Fibroblast of mammary gland (primary cell): ENCODE measurements at places on chromosomes 3 and 15.

DNA sequence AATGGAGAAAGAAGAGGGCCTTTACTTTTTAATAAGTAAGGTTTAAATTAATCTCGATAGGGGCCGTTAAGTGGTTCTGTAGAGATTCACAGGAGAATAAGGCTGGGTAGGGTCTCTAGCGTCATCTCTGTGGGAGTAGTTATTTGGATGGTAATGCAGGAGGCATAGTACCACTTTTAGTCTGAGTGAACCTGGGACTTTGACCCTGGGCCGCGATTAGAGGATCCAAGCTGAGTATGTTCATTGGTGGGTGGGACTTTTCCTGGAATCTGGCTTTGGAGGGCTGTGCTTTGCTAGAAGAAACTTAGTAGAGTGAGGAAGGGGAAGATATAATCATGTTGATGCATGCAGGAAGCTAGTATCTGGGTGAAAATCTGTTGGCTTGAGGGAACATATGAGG, 4.0 kb downstream of the LPP start:
- DNase-seq = no peak

DNA sequence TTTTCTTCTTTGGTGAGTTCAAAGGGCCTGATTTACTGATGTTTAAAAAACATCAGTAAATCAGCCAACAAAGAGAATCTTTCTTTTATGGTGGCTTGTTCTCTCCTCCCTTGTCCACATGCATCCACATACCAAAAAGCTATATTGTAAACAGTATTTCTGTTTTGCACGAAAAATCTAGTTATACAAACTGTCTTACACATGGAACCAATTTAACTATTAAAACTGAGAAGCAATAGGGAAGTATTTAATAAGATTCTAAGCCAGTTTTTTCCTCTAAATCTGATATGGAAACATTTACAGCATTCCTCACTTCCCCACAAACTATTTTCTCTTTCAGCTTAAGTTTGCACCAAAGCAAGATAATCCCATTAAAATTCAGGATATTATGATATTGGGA, 110.8 kb upstream of the ICE2 start:
- no peak for DNase-seq

DNA sequence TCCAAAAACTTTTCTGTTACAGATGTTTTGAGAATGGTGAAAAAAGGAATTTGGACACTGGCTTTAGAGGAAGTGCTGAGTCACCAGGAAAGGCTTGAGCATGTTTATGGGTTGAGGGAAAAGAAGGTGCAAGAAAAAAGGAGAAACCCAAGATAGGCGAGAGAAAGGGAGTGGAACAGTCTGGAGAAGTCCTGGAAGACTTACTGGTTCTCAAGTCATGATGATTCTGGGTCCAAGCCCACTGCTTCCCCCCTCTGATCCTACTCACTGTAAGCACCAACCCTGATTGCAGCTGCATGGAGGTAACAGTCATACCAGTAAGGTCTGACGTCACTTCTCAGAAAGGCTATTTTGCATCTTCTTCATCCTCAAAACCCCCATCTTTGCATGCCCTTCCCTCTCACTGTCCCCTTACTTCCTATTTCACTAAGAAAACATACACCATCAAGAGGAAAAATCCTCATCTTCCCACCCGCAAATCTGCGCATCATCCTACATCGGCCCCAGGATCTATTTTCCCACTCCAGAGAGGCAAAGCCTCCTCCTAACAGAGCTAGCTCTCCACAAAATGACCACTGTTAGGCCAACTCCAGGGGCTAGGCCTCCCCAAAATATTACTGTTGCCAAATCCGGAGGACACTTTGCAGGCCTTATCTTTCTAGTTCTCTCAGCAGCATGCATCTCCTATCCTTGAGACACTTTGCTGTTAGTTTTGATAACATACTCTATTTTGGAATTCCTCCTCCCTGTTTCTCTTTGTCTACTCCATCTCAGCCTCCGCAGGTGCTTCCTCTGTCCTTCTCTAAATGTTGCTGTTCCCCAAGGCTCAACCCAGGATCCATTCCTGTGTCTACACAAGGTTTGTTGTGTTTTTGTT, 3.2 kb upstream of the ATP13A3 start:
- peak; percentile 57 for DNase-seq

DNA sequence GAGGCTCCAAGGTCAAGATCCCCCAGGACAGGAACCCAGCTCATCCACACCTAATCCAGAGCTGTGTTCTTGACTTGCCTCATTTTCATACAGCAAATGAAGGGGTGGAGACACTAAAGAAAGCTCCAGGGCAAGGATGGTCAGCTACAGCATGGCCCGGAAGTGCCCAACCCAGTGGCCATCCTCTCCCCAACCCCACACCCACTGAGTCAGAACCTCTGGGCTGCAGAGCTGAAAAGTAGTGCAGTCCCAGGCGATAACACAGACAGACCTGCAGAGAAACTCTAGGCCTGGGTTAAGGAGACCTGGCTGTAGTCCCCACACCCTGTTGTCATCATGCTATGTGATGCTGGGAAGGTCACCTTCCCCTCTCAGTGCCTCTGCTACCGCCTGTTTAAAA, 85.3 kb downstream of the SEMA5B start:
- no peak for DNase-seq

DNA sequence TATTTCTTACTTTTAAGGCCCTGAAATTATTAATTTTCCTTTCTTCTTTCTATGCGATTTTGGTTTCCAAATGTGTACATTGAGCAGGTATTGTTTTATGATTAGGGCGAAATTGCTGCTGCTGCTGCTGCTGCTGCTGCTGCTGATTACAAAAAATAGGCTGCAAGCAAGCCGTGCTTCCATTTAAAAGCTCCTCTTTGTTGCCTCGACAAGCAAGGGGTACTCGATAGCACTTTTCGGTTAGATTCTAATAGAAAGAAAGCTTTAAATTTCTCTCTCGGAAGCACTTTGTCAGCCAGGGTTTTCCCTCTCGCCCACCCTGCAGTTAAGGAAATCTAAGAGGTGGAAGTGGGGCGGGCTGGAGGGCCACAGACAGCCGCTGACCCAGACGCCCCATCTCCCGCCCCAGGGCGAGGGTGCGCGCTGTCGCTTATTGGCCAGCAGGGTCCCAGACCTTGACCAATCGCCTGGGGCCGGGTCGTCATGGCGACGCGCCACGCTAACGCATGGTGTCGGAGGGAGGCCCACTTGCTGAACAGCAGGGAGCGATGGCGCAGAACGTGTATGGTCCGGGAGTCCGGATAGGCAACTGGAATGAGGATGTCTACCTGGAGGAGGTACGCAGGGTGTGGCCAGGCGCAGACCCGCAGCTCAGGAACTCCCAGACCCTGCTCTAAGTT, at the start of gene CFAP161:
Gene CFAP161 (plus strand): TSS at position 489 of the 680 bp plus-strand sequence. CDS start 60 bp downstream, at position 549.
- peak; percentile 75 for DNase-seq

DNA sequence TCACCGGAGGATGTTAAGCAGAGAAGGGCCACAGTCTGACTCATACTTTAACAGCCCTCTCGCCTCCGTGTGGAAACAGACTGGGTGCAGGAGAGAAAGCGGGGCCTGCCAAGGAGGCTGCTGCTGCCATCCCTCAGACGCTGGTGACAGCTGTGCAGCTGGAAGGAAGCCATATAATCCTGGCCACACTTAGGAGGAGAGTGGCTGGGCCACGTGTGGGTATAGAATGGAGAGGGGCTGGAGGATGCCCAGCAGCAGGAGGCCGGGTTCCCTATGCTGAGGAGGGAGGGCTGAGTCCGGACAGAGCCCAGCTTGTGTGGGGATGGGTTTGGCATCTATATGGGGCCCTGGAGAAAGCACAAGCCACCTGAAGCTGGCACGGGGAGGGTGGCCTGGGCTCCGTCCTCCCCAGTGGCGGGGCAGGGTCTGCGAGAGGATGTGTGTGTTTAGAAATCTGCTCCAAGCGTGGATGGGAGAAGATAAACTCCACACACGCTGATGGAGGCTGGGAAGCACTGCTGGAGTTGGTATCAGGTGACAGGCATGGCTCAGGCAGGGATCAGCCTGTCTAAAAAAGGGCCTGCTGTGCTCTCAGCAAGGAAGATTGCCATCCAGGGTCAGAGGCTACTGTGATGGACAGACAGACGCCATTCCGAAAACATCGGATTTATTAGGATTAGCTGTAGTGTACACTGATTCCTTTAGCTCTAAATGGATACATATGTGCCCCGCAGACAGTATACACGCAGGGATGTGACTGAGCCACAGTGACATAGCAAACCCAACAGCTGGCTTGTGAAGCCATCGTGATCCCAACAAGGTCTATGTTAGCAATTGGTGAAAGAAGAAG, 15.9 kb downstream of the ABTB1 start:
- DNase-seq = peak; percentile 21

DNA sequence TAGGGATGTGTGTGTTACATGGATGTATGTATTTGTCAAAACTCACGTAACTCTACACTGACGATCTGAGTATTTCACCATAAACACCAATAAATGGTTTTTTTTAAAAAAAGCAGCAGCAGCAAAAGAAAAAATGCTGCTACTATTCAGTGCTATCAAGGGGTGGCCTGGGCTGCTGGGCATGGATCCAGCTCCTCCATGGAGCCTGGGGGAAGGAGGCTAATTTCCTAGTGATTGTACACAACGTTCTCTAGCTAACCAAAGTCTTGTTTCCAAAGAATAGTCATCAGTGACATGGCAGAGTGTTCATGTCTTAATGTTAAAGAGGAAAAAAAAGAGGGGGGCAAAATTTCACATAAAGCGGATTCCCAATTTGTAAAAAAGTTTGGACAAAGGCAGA, 29.0 kb downstream of the POMGNT2 start:
- peak; percentile 8 for DNase-seq

DNA sequence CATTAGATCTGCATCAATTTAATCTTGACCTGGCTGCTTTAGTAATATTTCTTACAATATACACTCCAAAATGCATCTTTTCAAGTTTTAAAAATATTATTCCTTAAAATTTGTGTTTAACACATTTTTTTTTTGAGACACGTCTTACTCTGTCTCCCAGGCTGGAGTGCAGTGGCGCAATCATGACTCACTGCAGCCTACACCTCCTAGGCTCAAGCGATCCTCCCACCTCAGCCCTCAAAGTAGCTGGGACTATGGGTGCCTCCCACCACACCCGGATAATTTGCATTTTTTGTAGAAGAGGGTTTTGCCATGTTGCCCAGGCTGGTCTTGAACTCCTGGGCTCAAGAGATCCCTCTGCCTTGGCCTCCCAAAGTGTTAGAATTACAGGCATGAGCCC, 73.6 kb downstream of the ETV5 start:
- DNase-seq = peak; percentile 71

DNA sequence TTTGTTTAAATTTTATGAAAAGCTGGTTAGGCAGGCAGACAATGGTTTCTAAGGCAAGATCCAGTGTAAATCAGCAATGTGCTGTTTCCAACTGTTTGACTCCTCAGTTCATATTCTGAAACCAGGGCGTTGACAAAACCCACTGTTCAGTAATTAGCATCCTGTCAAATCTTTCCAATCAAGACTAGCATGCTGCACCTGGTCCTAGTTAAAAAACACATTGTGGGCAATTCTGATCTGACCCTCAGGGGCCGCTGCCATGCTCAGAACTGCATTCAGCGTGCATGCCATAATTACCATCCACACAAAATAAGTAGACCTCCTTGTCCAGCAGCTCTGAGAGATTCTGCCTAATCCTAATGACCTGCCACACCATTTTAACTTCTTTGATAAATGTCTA, 20.9 kb upstream of the RBP1 start:
- DNase-seq = no peak

DNA sequence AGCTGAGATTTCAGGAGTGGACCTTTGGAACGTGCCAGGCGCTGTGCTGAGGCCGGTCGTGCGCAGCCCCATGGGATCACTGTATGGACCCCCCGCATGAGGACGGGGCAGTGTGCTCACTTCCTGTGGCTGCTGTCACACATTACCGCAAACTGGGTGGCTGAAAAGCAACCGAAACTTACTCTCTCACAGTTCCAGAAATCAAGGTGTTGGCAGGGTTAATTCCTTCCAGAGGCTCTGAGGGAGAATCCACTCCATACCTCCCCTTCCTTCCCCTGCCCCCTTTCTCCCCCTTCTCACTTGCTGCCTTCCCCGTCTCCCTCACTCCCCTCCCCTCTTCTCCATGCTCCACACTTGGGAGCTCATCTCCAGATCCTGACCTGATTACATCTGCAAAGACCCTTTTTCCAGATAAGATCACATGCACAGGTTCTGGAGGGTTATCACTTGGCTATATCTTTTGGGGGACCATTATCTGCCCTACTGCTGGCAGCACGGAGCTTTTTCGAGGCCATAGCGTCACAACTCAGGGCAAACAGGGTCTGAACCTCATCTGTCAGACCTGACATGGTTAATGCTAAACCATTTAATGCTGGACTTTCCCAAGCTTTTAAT, 41.2 kb downstream of the KLF13 start:
- no peak for DNase-seq

- DNase-seq = no peak
Observed at GRCh38 chr3:38141173-38141951, 2.9 kb downstream of the MYD88 start.

- DNase-seq = no peak
Observed at GRCh38 chr15:78104119-78104479, 11.7 kb downstream of the SH2D7 start.

DNA sequence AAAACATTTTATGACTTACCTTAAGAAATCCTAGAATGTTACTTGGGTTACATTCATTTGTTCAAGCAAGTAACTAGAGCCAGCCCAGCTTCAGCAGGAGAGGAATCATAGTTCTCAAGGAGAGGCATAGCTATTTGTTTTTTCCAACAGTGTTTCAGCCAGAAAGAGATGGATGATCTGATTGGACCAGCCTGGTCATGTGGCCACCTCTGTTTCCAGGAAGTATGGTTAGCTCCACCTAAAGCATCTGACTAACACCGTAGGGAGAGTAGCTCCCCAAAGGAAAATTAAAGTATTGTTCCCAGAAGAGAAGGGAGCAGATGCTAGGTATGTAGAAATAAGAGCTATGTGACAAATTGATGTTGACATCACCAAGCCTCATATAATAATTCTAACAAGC, 417.1 kb downstream of the TAFA4 start:
- DNase-seq = no peak

DNA sequence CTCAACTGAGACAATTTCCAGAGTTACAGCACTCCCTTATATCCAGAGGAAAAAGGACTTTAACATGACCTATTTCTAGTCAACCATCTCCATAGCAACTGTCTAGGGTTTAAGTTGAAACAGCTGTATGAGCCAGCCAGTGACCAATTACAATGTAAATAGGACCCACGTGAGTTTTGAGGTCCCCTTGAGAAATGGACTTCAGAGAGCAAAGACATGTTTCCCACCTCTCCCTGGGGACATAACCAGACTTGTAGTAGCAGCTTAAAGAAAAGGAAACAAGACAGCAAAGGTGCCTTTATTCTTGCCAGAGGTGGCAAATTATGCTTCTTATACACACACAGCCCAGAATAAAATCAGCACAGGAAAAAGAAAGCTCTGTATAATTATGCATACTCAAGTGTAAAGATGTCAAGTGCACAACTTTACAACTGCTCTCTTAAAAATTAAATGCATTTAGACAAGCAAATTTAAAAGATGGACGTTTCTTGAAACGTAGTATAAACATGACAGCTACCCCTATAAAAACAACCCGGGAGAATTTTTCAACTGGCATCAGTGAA, 40.2 kb downstream of the SUMF1 start:
- DNase-seq = peak; percentile 94

- DNase-seq = no peak
Observed at GRCh38 chr15:36814105-36814504, 234.7 kb downstream of the CDIN1 start.

GRCh38 chr15:69677403-69677802, 224.8 kb downstream of the RPLP1 start:
- no peak for DNase-seq
